Aorta (tissue), 5 donors: ENCODE measurements at places on chromosomes 7 and 10. TPM values are rescaled to one million over a fixed set of nuclear protein-coding genes. Genes with fewer than 3 reads are reported as not detected.

DNA sequence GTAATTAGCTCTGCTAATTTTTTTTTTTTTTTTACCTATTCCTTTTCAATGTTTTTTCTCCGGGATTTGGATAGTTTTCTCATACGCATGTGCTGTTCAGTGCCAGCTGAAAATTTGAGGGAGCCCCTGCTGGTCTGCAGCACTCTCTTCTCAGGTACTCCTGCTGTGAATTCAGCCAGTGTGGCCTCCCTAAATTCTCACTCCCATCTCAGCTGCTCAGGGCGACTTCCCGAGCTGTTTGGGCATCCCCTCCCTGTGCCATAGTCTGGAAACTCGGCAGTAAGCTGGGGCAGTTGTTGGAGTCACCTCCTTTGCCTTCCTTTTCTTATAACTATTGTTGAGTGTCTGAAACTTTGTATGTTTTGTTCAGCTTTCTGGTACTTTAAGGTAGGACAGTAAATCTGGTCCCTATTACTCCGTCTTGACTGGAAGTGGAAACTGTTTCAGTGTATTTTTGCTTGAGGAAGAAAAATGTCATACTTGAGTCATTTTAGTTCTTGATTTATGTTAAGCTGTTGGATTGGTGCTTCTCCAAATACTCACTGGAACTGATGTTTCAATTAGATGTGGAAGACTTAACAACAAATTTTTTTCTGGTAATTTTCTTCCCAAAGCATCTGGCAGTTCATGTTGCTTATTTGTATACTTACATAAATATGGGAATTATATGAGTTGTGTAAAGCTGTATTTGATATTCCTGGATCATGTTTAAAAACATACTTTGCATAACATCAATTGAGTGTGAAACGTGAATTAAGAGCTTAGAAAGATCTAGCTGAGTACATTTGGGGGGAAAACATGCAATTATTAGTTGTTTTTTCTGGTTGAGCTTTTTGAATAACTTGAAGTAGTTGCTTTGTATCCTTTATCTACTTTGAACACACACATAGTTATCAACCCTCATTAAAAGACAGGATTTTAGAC, 33.7 kb downstream of the MINPP1 start:
- no peak for DNase-seq

GRCh38 chr7:148045521-148045920, 545.0 kb upstream of the C7orf33 start:
- DNase-seq: no peak

GRCh38 chr10:79050896-79051555, 17.7 kb upstream of the ZMIZ1 start:
- peak; percentile 3 for DNase-seq

GRCh38 chr7:133135451-133135850, 53.6 kb upstream of the CHCHD3 start:
- no peak for DNase-seq

- peak; percentile 41 for DNase-seq
Observed at GRCh38 chr7:101315336-101315735, 6.3 kb downstream of the IFT22 start.

DNA sequence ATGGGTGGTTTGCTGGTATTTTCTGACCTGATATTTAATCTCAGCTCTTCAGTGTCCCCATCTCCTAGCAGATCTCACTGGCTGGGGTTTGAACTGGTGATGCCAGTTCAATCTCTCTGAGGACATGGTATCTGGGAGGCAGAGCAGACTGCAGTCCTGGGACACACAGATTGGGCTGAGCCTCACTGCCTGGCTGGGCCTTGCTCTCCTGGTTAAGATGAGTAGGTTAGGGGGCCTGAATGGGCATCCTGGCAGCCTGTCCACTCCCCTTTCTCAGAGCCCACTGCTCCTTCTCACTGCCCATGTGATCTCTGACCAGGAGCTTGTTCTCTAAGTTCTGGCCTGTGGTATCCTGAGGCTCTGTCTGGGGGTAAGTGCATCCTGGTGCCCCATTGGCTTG, 363.4 kb downstream of the GLRX3 start:
- no peak for DNase-seq

- DNase-seq: no peak
Observed at GRCh38 chr10:22805304-22805703, 90.9 kb upstream of the PIP4K2A start.

GRCh38 chr10:10490581-10490980, 527.1 kb upstream of the CELF2 start:
- DNase-seq: no peak

GRCh38 chr7:129829737-129830631, 122.8 kb downstream of the UBE2H start:
- DNase-seq: peak; percentile 66

DNA sequence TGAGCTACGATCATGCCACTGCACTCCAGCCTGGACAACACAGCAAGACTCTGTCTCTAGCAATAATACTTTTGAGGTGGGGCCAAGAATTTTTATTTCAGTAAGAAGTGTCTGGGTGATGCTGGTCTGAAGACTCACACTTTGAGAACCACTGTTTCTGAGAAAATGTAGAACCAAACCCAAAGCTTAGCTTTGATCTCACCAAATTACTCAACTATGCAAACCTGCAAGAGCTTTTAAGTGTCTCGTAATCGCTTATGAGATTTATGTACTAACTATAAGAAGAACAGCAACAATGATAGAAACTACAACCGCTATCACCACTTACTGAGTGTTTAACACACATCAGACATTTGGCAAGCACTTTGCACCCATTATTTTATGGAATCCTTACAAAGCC, 29.5 kb downstream of the APBB1IP start:
- DNase-seq: no peak

- DNase-seq: no peak
Observed at GRCh38 chr10:48780341-48780740, 95.7 kb downstream of the WDFY4 start.

DNA sequence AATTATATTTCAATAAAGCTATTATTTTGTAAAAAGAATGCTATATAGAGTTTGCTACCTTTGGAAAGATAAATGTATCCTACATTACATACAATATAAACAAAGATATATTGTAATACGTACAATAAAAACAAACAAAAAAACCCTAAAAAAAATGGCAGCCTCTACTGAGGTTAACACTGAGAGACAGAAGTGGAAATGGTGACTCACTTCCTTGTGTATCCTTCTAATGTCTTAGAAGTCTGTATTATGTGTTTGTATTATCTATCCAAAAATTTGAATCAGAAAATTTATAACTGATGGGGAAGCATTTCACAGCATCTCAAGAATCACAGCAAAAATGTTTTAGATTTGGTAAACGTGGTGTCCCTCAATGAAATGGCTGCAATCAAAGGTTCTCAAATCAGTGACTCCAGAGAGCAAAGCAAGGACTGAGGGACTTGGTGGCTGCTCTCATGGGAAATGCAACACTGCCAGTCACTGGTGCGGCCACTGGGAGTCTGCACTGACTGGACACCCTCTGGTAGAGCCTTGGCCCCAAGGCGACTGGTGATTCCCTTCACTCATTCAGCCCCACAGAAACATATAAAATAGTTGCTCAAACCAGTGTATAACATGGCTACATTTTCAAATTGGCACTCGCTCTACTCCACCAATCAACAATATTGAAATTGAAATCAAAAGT, 53.8 kb downstream of the PANK1 start:
- no peak for DNase-seq

DNA sequence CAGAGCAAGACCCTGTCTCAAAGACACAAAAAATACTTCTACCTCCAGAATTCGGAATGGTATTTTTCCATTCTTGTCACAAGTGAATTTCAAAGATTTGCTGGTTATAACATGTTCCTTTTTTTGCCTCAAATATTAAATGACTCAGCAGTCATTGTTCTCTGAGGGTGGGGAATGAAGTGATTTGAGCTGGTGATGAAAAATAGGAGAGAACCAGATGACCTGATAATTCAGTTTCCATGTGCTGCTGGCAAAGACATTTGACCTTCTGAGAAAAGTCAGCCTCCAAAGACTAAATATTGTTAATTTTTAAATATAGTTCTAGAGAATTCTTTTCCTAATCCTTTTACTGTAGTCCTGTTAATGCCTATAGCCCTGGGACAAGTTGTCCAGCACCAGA, 78.9 kb downstream of the CACNB2 start:
- DNase-seq: no peak

GRCh38 chr7:823649-824048, 8.6 kb upstream of the SUN1 start:
- no peak for DNase-seq

GRCh38 chr10:117555863-117556262, 13.3 kb downstream of the EMX2 start:
- no peak for DNase-seq

DNA sequence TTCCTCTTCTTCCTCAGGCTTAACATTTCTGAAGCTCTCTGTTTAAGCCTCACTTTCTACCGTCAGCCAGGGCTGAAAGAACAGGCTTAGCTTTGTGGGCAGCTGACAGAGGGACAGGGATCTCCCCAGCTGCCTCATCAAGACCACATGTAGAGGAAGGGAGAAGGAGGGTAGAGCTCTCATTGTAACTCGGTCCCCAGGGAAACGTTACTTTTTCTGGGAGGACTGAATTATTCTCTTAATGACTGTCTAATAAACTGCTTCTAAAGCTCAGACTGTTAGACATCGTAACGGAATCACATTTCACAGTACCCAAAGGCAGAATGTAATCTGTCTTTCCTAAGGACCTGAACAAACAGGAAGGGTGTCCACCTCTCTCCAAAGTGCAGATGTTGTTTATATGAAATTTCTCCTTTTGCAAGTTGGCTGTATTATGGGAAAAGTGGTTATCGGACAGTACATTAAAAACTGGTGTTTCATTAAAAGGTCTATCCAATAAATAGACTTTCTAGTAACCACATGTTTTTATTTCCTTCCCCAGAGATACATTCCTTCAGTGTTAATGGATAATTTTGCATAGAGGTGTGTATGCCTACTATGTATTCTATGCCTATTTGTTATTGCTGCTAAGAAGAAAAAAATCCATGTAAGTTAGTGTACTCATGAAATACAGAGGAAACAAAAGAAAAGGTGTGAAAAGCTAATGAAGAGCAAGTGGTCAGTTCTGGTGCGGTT, 144.2 kb downstream of the CTTNBP2 start:
- DNase-seq: no peak

DNA sequence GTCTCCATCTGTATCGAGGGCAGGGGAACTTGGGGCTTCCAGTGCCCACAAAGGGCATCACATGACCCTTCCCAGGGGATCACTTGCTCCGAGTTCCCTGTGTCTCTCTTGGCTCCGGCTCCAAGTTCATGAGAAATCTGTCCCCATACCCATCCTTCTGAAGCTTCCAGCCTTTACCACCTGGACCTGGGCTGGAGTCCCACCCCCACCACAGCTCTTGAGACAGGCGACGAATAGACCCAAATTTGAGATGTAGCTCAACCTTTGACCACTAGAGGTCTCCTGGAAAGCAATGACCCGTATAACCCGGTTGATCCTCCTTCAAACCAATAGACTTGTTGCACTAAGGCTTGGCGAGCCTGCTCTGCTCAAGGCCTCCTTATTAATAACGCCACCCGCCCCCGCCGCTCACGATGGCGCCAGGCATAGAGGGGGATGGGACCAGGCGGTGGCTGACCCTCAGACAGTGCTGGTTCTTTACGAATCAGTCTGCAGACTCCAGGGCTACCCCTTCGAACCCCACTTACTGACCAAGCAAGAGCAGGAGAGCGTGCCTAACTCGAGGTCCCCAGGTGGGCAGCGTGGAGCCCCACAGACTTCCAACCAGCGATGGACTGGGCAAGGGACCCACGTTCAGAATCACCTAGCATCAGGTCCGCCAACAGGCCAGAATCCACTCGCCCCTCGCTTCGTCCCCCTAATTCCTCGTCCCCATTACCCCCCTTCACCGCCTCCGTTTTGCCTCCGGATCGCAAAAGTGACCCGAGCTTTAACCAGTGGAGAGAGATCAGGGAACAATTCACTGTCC, 4.4 kb upstream of the ARID5B start:
- DNase-seq: peak; percentile 81

DNA sequence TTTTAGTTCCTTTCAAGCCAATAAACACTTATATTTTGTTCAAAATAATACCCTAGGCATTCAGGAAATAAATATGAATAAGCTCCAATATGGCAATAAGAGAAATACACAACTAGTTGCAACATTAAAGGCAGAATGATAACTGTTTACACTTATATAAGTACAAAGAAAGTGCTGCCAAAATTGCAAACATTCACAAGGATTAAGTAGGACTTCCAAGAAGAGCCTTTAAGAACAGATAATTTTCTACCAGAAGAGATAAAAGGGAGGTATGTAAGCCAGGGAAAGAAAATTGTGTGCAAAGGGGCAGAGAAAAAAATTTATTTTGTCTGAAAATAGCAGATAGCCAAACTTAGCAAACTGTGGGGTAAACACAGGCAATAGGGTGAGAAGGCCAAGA, 83.8 kb downstream of the CTNNA3 start:
- no peak for DNase-seq

- no peak for DNase-seq
Observed at GRCh38 chr7:151410405-151411390, 860 bp upstream of the WDR86 start.

- DNase-seq: no peak
Observed at GRCh38 chr7:5584096-5584495, 160.5 kb upstream of the TNRC18 start.

DNA sequence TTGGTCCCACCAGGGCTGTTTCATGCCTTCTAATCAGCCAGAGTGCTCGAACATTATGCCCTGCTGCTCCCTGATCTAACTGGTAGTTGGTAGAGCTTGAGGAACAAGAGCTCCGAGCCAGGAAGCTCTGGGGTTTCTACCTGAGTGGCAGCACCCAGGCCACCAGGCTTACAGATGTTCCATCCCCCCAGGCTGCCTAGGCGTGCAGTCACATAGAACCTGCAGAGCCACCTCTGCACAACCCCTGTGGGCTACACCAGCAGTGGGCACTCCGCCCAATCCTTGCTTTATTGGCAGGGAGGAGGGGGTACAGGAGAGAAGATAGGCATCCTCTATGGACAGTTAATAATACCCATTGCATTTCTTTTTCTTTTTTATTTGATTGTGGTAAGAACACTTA, 21.8 kb downstream of the MAP3K8 start:
- DNase-seq: no peak

DNA sequence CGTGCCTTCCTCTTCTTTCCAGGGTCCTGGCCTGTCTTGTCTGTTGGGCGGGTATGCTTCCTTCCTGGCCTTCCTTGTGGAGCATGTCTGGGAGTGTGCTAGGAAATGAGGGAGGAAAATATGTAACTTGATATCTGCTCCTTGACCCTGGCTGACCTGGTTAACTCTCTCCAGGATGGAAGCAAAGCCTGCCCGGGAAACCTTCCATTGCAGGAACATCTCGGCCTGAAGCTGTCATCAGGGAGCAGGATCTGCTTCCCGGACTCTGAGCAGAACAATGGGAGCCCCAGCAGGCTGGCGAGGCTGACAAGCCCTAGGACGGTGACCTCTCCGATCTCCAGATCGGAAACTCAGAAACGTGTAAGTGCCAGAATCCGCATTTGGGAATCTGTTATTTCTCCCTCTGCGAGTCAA, 340.3 kb downstream of the FRMD4A start:
- DNase-seq: no peak

The SCIN gene
- polyA plus RNA-seq: 9.1 TPM

The ACSM6 gene
- polyA plus RNA-seq: not detected

The TMEM270 gene
- polyA plus RNA-seq: not detected

The NKX1-2 gene
- not detected for polyA plus RNA-seq

The EPHA1 gene
- 0.20 TPM for polyA plus RNA-seq

The ZNF467 gene
- 5.7 TPM for polyA plus RNA-seq

The FAM180A gene
- polyA plus RNA-seq: 4.5 TPM

The PWWP2B gene
- 2.0 TPM for polyA plus RNA-seq

The ARHGEF35 gene
- 4.7 TPM for polyA plus RNA-seq

The NPSR1 gene
- not detected for polyA plus RNA-seq

The CALCR gene
- 0.88 TPM for polyA plus RNA-seq

The FAM131B gene
- polyA plus RNA-seq: 0.41 TPM

The SNX10 gene
- polyA plus RNA-seq: 7.3 TPM

The GIMAP5 gene
- 14.5 TPM for polyA plus RNA-seq
